ENCODE measurements at places on chromosomes 12 and 14. TPM values are rescaled to one million over a fixed set of nuclear protein-coding genes. Genes with fewer than 3 reads are reported as not detected.

- DNase-seq, result no peak
- H3K36me3 ChIP-seq, result no peaks in the 10 kb centered on the region
- no peak overlapping the region for H3K27ac ChIP-seq
- H3K27me3 ChIP-seq, result no peaks in the 10 kb centered on the region
- peaks cover 23% of the 10 kb centered on the region for H3K4me1 ChIP-seq
Measured at GRCh38 chr12:65319688-65320200, 41.3 kb downstream of the MSRB3 start.

GRCh38 chr14:55533960-55534359 lies 46.0 kb upstream of the KTN1 start:
- no peak overlapping the region for H3K27ac ChIP-seq
- H3K4me1 ChIP-seq, result no peaks in the 10 kb centered on the region
- no peaks in the 10 kb centered on the region for H3K36me3 ChIP-seq
- no peak for DNase-seq
- H3K27me3 ChIP-seq, result no peaks in the 10 kb centered on the region

DNA sequence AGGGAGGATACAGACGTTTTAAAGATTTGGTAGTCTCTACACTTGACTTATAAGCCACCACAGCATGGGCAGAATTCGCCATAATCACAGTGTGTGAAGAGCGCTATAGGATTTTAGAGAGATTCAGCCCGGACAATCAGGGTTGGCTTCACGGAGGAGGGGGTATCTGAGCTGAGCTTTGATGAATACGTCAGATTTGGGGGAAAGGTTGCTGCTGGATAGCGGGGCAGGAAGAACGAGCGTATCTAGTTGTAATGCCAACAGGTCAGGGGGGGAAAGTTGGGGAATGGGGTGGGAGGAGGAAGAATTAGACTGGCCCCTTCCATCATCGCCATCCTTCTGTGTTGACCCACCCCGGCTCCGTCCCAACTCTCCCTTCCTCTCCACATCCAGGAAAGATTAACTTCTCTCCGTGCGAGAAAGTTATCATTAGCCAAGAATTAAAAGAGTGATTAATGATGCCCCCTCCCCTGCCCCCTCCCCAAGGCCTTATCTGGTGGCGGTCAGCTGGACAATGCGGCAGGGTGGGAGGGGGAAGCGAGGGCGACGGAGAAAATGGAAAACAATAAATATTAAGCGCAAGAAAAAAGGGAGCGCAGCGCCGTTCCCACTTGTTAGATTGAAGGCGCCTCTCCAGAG lies 13.5 kb upstream of the GPATCH2L start:
- no peak for DNase-seq
- no peaks in the 10 kb centered on the region for H3K36me3 ChIP-seq
- peaks cover 11% of the 10 kb centered on the region for H3K4me1 ChIP-seq
- H3K4me3 ChIP-seq, result peak overlapping the region; percentile 59
- peaks cover 97% of the 10 kb centered on the region for H3K27me3 ChIP-seq

DNA sequence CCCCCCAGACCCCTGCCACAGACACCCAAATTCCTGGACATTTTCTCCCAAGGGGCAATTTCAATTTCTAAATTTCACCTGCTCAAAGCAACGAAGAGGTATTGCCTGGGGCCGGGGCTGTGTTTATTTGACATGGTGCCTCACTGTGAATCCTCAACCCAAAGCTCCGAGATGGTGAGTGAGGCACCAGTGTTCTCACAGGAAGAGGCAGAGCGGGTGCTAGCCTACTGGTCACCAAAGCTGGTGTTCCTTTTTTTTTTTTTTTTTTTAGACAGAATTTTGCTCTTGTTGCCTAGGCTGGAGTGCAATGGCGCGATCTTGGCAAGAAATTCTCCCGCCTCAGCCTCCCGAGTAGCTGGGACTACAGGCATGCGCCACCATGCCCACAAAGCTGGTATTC lies 14.8 kb upstream of the SH2B3 start:
- H3K27me3 ChIP-seq, result no peaks in the 10 kb centered on the region
- H3K36me3 ChIP-seq, result no peaks in the 10 kb centered on the region
- H3K4me3 ChIP-seq, result no peak overlapping the region
- no peak for DNase-seq

DNA sequence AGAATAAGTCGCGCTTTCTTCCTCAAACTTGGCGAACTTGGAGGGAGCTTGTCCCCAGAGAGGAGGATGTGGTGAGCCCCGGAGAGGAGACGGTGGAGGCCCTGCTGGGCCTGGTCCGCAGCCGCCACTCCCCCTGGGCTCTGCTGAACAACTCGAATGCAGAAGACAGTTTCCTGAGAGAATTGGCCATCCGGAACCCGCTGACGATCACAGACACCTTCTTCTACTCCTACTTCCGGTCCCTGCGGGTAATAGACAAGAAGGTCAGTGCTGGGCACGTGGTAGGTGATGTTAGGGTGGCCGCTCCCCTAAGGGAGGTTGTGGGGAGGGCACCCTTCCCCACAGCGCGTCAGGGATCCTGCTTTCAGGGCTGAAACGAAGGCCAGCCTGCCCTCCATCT lies 1.6 kb downstream of the LRRC43 start:
- H3K27me3 ChIP-seq, result peaks cover 29% of the 10 kb centered on the region
- no peak overlapping the region for H3K27ac ChIP-seq
- H3K36me3 ChIP-seq, result no peaks in the 10 kb centered on the region
- no peak for DNase-seq
- no peak overlapping the region for H3K4me3 ChIP-seq
- peaks cover 8% of the 10 kb centered on the region for H3K4me1 ChIP-seq

- peaks cover 21% of the 10 kb centered on the region for H3K27me3 ChIP-seq
- H3K4me1 ChIP-seq, result peaks cover 24% of the 10 kb centered on the region
- no peak for DNase-seq
- no peaks in the 10 kb centered on the region for H3K36me3 ChIP-seq
Measured at GRCh38 chr14:76330411-76331327, 45.3 kb upstream of the ESRRB start.

Gene CCDC175
- not detected for total RNA-seq

Gene GXYLT1
- 5.4 TPM for total RNA-seq
